Esophagus muscularis mucosa (tissue), 4 donors: ENCODE measurements at places on chromosomes 16 and 17. TPM values are rescaled to one million over a fixed set of nuclear protein-coding genes. Genes with fewer than 3 reads are reported as not detected.

GRCh38 chr16:89359264-89360147, 130.9 kb downstream of the ANKRD11 start:
- no peaks in the 10 kb centered on the region for H3K36me3 ChIP-seq
- H3K27ac ChIP-seq = peak overlapping the region; percentile 52
- H3K27me3 ChIP-seq = no peaks in the 10 kb centered on the region
- DNase-seq = no peak
- H3K4me3 ChIP-seq = no peak overlapping the region

GRCh38 chr16:85878875-85879274, 20.1 kb upstream of the IRF8 start:
- H3K27ac ChIP-seq = no peak overlapping the region
- no peaks in the 10 kb centered on the region for H3K4me1 ChIP-seq
- no peaks in the 10 kb centered on the region for H3K27me3 ChIP-seq
- H3K4me3 ChIP-seq = no peak overlapping the region

The DOC2B gene
- 17.1 TPM for total RNA-seq

The DLX3 gene
- total RNA-seq = not detected
